Stimulated activated CD4-positive, alpha-beta T cell treated with anti-CD3 and anti-CD28 coated beads, TNF-alpha, amount 100 ng/mL, for 48 hours (primary cell): ENCODE measurements at places on chromosomes 3 and 15.

GRCh38 chr15:98874773-98875172, 132.8 kb downstream of the PGPEP1L start:
- no peak for DNase-seq

- peak; percentile 9 for DNase-seq
Observed at GRCh38 chr3:128226795-128227395, 73.6 kb downstream of the EEFSEC start.

GRCh38 chr3:116835658-116836057, 126.1 kb downstream of the TUSC7 start:
- DNase-seq = no peak

DNA sequence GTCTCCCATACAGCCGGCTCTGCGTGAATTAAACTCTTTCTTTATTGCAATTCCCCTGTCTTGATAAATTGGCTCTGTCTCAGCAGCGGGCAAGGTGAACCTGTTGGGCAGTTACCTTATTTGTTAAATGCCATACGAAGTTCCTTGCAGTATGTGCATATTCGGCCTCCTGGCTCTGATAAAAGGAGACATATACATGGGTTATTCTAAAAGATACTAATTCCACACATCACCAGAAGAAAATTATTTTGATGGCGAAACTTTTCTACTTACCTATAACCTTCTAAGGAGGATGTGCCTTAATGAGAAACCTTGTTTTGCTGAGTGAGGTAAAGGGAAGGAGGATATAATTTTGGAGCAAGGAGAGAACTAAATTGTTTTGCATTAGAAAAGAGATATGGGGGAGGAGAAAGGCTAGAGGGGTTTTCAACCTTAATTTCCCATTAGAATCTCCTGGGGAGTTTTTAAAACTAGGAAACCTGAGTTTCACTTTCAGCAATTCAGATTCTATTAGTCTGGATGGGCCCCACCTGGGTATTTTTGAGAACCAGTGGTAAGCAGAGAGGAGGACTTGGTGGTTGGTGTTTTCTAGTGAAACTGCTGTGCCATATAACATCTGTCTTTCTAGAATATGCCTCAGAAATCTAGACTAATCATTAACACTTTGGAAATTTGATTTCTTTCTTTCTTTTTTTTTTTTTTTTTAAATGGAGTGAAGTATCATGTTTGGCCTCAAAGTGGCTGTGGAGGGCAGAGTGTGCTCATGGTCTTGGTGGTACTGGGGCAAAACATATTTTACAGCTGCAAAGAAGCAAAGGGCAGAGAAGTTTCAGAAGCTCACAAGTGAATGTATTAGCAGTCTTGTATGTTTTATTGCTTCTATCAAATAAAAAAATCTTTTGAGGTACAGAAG, 23.0 kb downstream of the NANOGP8 start:
- no peak for DNase-seq

DNA sequence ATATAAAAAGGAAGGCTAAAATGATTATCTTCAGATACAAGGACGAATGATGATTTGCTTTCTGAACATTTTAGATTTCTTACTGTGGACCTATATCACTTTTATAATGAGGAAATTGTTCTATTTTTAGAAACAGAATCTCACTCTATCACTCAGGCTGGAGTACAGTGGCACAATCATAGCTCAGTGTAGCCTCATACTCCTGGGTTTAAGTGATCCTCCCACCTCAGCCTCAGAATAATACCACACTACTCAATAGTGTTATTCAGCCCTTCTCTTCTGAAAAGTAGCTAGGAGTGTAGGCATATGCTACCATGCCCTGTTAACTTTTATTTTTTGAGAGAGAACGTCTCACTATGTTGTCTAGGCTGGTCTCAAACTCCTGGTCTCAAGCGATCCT, 15.8 kb downstream of the DNAJC13 start:
- no peak for DNase-seq

GRCh38 chr15:70226337-70226980, 128.7 kb upstream of the TLE3 start:
- DNase-seq = no peak

DNA sequence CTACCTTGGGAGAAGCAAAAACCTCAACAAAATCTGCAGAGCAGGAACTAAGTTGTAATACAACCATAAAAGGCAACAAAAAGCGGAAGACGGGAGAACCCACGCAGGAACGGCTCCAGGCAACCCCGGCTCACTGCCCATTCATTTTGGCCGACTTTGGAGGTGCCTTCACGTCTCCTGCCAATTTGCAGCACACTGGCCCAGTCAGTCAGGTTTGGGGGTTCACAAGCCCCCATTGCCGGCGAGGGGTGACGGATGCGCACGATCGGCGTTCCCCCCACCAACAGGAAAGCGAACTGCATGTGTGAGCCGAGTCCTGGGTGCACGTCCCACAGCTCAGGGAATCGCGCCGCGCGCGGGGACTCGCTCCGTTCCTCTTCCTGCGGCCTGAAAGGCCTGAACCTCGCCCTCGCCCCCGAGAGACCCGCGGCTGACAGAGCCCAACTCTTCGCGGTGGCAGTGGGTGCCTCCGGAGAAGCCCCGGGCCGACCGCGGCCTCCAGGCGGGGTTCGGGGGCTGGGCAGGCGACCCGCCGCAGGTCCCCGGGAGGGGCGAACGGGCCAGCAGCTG, 463 bp downstream of the TERC start:
- DNase-seq = peak; percentile 56

DNA sequence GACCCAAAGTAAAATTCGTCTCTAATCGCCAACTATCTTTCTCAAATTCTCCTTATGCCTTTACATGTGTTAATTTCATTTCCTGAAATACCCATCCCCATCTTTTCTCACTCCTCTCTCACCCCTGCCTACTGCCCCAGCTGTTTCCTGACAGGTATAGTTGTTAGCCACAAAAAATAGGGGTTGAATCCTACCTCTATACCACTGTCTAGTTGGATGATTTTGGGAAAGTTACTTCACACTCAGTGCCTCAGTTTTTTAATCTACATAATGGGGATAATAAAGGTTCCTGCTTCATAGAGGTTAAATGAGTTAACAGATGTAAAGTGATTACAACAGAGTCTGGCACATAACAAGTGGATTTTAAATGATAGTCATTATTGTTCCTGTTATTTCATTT, 189.7 kb downstream of the TNIK start:
- no peak for DNase-seq

DNA sequence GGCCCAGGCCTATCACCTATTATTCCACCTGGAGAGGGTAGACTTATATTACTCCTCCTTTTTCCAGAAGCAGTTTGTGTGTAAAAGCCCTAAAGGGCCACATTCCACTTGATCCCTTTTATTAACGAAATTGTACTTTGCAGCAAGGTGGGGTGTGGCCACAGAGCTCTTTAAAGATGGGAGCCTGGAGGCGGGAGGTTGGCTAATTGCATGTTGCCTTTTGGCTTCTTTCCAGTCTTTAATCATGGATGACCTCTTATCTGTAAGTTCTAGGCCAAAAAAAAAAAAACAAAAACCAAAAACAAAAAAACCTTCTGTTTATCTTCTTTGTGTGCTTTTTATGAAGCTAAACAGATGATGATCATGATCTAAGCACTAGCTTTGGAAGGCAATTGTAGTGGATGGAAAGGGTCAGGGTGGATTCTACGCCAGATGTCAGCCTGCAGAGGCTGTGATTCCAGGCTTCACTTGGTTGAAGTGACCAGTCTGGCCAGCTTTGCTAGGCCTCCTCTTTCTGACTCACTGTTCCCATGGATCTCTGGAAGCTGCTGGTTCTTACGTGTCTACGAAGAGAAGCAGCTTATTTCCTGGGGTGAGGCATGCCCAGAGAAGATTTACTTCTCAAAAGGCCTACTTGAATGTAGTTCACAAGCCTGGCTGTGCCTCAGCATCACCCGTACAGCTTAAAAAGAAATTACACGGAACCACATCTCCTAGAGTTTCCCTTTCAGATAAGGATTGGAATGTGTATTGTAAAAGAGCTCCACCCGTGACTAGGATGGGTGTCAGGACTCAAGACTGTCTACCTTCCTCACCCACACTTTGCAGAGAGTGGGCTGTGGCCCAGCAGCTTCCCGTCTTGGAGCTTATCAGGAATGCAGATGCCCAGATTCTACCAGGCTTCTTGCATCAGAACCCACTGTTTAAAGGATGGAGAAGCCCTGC, 330.9 kb upstream of the C2CD4B start:
- DNase-seq = no peak

DNA sequence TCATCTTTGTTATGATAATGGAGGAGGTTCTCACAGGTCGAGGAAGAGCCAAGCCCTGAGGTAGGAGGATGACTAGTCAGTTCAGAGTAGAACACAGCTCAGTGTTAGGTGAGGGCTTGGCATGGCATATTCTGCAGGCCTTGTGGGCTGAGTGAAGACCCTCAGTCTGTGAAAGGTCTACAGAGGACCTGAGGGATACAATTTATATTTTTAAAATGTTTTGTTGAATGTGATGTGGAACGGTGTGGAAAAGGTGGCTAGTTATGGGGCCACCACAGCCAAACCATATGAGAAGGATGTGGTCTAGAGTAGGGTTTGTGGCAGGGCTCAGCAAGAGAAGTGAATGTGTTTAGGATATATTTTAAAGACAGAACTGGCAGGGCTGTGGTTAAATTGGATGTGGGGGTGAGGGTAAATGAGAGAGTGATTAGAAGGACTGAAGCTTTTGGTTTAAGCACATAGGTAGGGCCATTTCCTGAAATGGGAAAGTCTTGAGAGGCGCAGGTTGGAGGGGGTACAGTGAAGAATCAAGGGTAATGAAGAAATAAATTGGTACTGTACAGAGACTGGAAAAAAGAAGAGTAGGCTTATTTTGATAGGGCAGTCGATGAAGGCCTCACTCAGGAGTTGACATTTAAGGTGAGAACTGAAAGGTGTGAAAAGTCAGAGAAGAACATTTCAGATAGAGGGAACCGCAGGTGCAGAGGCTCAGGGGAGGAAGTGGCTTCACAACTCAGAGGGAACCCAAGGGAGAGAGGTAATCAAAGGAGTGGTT, 60.5 kb downstream of the SPTSSB start:
- DNase-seq = peak; percentile 34

GRCh38 chr3:30672959-30673358, 66.6 kb downstream of the TGFBR2 start:
- DNase-seq = no peak

GRCh38 chr3:132535575-132536441, 61.3 kb upstream of the ACKR4 start:
- peak; percentile 43 for DNase-seq

GRCh38 chr3:127697551-127698240, 24.9 kb downstream of the ABTB1 start:
- DNase-seq = peak; percentile 35

DNA sequence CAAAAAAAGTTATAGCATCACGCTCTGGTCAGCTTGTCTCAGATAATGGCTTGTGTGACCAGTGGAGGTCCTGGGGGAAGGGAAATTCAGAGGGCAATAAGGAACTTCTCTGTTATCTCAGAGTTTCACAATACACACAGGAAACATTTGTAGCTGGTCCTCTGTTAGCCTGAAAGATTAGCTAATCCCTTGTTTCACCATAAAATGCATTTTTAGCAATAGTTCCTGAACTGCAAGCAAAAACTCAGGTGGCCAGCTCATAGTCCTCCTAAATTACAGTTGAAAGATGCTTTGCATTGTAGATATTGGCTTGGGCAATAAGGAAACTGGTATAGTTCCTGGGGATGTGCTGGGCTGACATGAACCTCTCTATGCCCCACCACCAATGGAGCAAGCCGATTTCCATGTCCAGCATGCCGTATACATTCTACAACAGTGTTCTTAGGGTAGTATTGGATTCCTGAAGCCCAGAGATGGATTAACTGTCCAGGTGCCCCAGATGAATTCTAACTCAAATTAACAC, 141.5 kb upstream of the TBL1XR1 start:
- no peak for DNase-seq

GRCh38 chr3:133896002-133896761, 500 bp upstream of the RAB6B start:
- no peak for DNase-seq

DNA sequence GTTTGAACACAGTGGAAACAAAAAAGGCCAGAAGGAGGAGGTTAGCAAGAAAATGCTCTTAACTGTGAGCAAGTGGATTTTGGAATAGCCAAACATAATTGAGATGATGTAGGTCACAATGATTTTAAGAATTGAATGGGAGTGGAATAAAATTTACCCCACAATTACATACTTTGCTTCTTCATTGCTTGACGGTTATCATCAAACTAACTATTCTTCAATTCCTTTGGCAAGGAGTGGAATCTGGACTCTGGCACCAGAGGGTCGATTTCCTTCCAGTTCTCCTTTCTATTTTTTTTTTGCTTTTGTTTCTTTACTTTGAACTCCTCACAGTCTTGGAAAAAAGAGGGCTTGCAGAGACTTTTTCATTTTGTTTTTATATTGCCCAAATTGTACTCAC, 634.5 kb upstream of the TGFBR2 start:
- DNase-seq = no peak

- DNase-seq = no peak
Observed at GRCh38 chr3:50423543-50423942, 64.2 kb upstream of the TMEM115 start.

DNA sequence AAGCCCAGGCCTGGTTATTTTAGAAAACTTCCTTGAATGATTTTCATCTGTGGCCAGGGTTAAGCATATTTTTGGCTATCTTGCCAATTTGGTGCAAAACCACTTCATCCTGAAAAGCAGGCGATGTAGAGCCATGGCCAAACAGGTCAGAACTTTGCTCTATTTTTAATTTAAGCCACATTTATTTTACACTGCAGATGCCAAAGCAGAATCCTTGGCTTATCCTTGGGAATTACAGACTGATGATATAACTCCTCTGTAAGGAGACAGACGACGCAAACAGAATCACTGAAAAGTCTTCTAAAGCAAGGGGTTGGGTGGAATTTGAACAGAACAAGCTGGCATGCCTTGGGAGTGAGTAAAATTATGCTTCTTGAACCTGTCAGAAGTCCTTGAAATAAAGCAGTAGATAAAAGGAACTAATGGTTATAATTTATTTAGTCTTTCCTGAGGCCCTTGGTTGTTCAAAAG, 121.9 kb downstream of the CHST2 start:
- DNase-seq = no peak

- DNase-seq = peak; percentile 8
Observed at GRCh38 chr15:98442379-98442833, 205.9 kb upstream of the IGF1R start.

DNA sequence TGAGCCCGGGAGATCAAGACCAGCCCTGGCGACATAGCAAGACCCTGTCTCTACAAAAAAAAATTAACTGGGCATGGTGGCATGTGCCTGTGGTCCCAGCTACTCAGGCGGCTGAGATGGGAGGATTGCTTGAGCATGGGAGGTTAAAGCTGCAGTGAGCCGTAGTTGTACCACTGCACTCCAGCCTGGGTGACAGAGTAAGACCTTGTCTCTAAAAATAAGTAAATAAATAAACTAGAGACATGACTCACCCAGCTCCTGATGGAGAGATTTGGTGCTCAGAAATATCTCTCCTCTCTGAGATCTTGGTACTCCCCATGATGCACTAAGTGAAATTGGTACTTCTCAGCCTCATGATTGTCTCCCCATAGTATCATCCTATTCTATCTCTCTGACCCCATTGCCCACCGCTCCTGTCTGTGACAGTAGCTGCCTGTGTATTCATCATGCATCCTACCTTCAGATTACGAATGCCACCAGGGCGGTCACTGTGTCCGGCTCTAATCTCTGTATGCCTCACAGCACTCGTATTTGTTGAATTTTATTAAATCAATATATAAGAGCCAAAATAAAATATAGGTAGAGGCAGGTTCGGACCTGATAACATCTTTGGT, 50.9 kb downstream of the ABHD2 start:
- DNase-seq = no peak
